Fibroblast of villous mesenchyme (primary cell): ENCODE measurements at places on chromosomes 3 and 15. TPM values are rescaled to one million over a fixed set of nuclear protein-coding genes. Genes with fewer than 3 reads are reported as not detected.

DNA sequence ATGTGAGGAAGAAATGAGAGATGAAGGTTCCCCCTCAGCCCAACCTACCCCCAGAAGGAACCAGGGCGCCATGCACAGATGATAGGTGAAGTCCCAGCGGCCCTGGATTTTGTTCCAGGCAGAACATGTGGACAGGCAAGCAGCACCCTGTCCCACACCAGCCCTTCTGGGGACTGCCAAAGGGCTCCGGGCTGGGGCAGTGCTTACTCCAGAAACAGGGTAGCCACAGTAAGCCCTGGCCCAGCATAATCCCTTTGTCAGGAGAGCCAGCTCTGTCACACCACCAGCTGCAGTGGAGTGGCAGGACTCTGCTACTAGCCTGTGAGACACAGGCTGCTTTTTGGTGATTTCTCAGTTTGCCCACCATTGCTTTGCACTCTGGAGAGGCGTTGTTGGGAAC lies 6.3 kb downstream of the FBXL22 start:
- no peak for DNase-seq

GRCh38 chr3:150725548-150725947 lies 21.8 kb upstream of the ERICH6 start:
- DNase-seq: no peak

- DNase-seq: no peak
These were observed 3.0 kb upstream of the IFT57 start for GRCh38 chr3:108225221-108225620.

Gene TBCCD1
- 10.3 and 25.9 TPM in 2 replicates for total RNA-seq

DNA sequence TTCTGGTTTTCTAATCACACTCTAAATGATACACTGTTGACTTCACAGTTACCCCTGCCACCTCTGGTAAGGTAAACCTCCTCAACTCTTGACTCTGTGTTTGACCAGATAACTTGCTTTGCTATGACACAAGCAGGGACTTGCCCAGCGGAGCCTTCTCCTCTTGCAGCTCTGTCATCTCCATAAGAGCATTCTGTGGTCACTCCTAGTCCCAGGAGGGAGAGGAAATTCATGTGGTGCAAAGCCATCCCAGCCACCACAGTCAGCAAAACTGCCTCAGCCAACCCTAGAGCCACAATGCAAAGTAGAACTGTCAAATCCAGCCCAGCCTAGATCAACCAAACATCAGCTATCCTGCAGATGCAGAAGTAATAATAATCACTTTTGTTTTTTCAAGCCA lies 144.7 kb upstream of the GADL1 start:
- DNase-seq: no peak

DNA sequence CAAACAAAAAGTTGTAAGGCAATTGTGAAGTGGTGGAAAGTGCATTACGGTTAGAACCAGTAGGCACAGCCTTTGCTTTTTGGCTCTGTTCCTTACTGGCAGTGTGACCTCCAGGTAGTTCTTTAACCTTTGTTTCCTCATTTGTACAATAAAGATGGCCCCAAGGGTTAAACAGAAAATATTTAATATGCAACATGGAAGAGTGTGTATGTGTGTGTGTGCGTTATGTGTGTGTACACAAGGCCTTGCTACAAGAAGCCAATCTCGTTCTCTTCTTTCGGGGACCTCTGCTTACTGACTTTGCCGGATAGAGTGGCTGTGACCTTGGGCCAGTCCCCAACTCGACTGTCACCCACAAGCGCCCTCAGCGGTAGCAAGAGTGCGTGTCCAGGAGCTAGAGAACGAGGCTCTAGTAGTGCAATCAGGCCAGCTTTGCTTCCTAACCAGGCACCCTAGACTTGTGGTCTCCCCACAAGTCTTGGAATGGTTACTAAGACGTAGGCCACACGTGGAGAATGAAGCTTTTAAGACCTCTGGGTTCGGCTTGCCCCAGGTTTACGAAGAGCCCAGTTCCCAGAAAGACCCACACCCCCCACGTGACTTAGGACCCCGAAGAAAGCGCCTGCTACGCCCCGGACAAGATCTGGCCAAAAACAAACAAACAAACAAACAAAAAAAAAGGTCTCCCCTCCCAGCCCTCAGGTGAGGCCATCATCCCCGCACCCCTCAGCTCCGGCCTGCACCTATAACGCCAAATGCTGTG lies 593 bp downstream of the CIAO2A start:
- peak; percentile 77 for DNase-seq

- DNase-seq: peak; percentile 74
These were observed 27.8 kb upstream of the ITPKA start for GRCh38 chr15:41465822-41466421.

Gene HDGFL3
- total RNA-seq: 23.7 and 24.2 TPM in 2 replicates

GRCh38 chr3:161550491-161551195 lies 54.0 kb downstream of the OTOL1 start:
- DNase-seq: no peak

GRCh38 chr15:38005953-38006808 lies 71.7 kb downstream of the TMCO5A start:
- no peak for DNase-seq

- DNase-seq: no peak
These were observed 309.8 kb upstream of the DCBLD2 start for GRCh38 chr3:99211309-99211708.

DNA sequence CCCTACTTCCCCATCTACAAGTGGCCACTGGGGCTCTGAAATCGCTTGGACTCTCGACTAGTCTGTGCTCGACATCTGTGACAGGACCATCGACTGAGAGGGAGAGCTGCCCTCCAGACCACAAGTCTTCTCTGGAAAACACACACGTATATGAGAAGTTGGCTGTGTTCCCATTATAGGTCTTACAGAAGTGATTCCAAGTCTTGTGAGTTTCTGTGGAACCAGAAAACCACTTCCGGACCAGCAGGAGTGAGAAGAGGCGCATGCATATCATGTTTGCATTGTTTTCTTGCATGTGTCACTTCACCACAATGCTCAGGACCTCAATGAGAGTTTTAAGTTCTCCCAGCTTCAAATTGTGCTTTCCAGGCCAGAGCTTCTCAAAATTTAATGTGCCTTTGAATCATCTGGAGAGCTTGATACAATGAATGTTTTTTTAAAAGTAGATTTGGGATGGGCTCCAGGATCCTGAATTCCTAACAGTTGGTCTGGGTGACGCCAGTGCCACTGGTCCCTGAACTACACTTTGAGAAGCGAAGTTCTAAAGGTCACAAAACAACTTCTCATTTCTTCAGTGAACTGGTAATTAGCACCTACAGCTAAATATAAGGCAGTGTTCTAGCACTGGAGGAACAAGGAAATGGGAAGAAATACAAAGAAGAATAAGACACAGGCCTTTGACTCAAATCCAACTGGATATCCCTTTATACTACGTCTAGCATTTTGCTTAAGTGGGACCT lies 15.7 kb downstream of the LIPC start:
- DNase-seq: peak; percentile 69

Gene MED12L
- 0.32 and 1.3 TPM in 2 replicates for total RNA-seq

GRCh38 chr15:51401872-51402517 lies 60.5 kb downstream of the GLDN start:
- peak; percentile 44 for DNase-seq

GRCh38 chr15:39181940-39182339 lies 398.9 kb upstream of the THBS1 start:
- peak; percentile 42 for DNase-seq

Gene EIF4G1
- 252 and 288 TPM in 2 replicates for total RNA-seq

DNA sequence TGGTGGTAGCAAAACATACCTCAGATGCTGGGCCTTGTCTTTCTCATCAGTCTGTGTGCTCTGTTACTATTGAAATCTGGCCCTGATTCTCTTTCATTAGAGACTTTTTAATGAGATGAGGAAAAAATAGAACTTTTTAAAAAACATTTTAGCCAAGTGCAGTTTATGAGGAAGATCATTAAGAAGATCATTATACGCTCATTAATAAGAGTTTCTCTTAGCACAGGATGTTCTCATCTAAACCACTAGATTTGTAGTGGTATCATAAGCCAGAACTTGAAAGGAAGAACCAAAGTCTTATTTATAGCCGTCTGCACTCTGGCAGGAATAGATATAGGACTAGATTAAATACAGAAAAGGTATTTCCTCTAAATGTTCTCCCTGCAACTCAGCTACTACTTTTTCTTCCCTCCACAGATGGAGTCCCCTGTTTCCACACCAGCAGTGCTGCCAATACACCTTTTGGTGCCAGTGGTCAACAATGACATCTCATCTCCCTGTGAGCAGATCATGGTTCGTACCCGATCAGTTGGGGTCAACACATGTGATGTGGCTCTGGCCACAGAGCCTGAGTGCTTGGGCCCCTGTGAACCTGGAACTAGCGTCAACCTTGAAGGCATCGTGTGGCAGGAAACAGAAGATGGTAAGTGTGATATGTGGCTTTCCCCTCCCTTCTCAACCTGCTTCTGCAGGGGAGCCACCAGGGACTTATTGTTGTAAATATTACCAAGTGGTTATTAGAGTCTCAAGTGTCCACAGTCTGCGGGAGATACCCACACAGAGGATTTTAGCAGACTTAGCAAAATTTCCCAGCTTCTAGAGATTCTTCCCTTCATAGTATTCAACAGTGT lies 152.8 kb downstream of the RBPMS2 start:
- DNase-seq: no peak

DNA sequence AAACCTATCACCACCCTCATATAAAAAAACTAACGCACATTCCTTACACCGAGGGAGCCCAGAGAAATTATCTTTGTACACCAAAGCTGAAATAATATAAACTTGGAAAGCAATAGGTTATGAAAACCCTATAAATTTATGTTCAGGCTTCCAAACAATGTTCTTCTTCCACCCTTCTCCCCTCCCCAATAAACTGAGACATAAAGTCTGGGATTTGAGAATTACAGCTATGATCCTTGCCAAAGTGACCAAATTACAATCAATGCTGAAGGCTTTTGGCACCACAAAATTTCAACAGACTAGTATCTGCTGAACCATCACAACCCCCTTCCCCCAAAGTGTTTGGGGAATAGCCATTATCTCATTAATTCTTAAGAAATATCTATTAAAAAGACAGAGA lies 237.8 kb downstream of the FMN1 start:
- DNase-seq: no peak

GRCh38 chr15:101664303-101664913 lies 12.2 kb upstream of the TM2D3 start:
- DNase-seq: peak; percentile 31

Gene CSTA
- total RNA-seq: 0.32 TPM in 1 of 2 replicates, not detected in the other

GRCh38 chr3:76998555-76998954 lies 41.3 kb upstream of the ROBO2 start:
- DNase-seq: no peak

DNA sequence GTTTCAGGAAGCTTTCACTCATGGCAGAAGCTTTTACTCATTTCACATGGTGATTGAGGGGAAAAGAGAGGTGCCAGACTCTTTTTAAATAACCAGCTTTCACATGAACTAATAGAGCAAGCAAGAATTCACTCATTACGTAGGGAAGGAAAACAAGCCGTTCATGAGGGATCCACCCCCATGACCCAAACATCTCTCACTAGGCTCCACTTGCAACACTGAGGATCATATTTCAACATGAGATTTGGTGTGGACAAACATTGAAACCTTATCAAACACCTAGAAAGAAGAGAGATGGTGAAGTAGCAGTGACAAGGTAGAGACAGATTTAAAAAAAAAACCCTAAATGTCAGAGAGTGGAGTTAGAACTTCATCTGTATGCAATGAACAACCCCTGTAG lies 408.6 kb upstream of the PDZRN3 start:
- no peak for DNase-seq
